Tibial nerve (tissue), 4 donors: ENCODE measurements at places on chromosomes 13 and 19. TPM values are rescaled to one million over a fixed set of nuclear protein-coding genes. Genes with fewer than 3 reads are reported as not detected.

The SLC17A7 gene
- 5.4 TPM for total RNA-seq

The SARS2 gene
- total RNA-seq: 21.6 TPM

The PNMA8B gene
- total RNA-seq: 3.9 TPM

The NLRP5 gene
- total RNA-seq: not detected

The PCP2 gene
- not detected for total RNA-seq

The CRX gene
- not detected for total RNA-seq

The UGGT2 gene
- 47.7 TPM for total RNA-seq

The TLE6 gene
- 13.5 TPM for total RNA-seq

The ZSCAN4 gene
- total RNA-seq: not detected

The LAIR1 gene
- 45.9 TPM for total RNA-seq

The CKM gene
- total RNA-seq: not detected
